ENCODE measurements at places on chromosomes 3 and 15.

- no peak for DNase-seq
These were observed 22.1 kb upstream of the LYZL4 start for GRCh38 chr3:42432485-42432884.

DNA sequence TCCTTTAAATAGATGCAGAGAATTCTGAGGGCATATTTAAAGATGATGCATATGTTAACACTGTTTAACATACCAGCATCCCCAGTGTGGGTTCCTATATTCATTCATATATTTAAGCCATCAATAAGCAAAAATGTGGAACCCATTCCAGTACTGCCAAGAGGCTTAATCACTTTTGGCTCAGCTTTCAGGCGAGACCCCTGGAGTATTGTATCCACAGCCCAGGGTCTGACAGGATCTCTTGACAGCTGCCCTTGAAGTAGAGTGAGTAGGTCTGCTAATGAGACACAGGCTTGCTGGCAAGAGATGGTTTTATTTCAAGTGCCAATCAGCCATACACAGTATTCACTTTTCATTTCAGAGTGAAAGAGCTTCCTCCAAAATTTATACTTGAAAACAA, 367.3 kb downstream of the OCA2 start:
- DNase-seq = no peak

DNA sequence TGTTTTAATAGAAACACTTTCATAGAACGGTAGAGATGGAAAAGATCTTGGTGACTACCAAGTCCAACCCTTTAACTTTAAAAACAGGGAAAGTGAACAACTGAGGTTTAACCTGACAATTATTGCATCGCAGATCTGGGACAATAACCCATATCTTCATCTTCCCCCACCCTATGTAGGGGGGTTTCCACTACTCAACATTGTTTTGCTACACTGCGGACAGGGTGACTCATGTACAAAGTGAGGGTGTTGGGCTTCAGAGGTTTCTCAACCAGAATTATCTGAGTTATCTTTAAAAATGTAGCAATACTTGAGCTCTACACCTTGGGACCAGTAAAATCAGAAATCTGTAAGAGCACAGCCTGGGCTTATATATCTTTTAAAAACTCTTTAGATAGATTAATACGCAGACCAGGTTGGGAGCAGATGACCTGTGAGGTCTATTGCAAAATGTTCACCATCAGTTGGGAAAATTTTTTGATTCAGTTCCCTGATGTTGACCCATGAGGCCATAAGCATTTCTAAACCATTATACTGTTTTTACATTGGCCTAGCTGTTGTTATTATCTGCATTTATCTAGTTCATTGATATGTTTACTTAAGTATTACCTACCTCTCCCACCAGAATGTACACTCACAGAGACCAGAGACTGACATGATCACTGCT, 103.6 kb upstream of the ICE2 start:
- DNase-seq = no peak

- DNase-seq = no peak
These were observed 127.3 kb downstream of the RAP2B start for GRCh38 chr3:153289334-153289808.

- DNase-seq = no peak
These were observed 22.4 kb downstream of the TJP1 start for GRCh38 chr15:29799859-29800258.

- no peak for DNase-seq
These were observed 111.7 kb upstream of the OSTN start for GRCh38 chr3:191087391-191087790.

DNA sequence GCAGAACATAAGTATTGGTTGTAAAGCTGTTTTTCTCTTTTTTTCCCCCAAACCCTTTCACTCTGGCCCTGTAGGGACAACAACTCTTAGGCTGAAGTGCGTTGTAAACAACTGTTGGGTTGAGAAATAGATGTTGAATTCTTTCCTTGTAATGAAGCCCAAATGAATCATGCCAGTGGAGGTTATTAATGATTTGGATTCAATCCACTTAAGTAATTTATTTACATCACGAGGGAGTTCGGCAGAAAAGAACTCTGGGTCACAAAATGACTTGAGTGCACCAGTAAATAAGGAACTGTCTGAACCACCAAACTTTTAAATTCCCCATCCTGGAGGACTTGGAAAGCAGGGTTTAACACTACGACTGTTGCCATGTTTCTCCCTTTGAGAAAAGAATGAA, 218.9 kb downstream of the PDZRN3 start:
- no peak for DNase-seq

DNA sequence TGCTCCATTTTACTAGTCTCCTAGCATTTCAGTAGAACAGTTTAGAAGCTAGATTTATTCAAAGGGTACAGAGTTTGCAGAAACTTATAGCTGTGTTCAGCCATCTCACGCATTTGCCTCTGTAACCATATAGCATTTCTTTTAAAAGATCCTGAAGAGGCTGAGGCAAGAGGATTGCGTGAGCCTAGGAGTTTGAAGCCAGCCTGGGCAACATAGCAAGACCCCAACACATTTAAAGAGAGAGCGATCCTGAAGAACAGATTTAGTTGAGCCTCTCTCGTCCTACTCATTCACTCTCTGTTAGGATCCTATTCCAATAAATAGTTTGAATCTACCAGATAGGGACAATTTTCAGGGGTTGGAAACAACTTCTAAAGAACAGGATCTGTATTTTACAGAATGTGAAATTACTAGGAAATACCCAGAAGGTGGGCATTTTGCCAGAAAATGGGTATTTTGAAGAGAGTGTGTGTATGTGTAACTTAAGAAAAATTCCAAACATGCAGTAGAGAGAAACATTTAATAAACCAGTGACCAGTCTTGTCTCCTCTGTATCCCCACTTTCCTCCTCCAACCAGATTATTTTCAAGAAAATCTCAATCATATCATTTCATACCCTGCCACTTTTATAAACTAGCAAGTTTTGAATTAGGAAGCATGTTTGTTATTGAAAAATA, 4.5 kb downstream of the EIF3J start:
- no peak for DNase-seq

DNA sequence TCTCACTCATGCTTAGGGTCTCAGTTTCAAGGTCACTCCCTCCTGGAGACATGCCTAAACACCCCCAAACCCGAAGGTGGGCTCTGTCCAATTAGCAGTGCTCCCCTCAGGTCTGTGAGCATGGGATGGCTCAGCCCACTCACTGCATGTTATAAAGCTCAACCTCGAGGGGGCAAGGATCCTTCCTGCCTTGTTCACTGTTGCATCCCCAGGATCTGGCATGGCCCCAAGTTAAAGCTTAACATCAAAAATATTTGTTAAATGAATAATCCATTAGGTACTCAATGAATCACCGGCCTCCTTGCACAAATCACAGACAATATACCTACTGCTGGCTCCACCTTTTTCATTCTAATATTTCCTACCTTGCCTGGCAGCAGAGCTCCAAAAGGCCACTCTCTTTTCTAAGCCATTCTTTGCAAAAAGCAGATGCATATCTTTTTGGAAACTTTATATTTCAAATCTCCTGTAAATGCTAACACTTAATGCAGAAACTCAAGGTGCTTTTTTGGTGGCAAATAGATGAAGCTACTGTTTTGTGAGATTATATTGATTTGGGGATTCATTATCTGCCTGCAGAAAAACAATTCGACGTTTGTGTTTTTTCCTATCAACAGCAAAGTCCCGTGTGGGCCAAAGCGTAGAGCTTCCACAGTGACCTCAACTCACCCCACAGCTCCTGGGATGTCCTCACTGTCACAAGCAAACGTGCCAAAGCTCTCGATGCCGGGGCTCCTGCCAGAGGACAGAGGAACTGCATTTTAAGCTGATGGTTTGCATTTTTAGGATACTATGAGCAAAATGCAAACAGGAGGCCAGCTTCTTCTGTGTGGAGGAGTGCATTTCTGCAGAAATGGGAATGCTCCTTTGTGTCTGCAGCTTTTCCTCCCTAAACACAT, 35.4 kb downstream of the PCOLCE2 start:
- DNase-seq = no peak

DNA sequence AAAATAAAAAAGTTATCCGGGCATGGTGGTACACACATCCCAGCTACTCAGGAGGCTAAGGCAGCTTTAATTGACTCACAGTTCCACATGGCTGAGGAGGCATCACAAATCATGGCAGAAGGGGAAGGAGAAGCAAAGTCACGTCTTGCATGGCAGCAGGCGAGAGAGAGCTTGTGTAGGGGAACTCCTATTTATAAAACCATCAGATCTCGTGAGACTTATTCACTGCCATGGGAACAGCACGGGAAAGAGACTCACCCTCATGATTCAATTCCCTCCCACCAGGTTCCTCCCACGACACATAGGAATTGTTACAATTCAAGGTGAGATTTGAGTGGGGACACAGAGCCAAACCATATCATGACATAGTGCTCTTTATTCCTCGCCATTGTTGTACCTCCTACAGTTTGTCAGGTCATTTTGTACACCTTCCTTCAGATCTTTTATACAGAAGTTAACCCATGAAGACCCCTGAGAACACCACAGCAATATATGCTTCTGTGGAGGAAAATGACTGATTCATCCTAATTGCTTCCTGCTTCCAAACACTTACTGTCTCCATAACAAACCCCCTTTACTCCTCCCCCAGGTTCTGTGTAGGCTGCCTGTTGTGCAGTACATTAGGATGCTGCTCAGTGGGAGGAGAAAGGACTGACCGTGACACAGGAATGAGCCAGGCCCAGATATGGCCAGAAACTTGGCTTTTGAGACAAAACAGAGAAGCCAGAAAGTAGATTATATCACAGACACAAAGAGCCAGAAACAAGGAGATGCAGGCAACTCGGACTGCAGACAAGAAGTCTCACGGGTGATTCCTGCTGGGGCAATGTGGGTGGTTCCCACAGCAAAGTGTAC, 67.9 kb upstream of the HEG1 start:
- DNase-seq = no peak

DNA sequence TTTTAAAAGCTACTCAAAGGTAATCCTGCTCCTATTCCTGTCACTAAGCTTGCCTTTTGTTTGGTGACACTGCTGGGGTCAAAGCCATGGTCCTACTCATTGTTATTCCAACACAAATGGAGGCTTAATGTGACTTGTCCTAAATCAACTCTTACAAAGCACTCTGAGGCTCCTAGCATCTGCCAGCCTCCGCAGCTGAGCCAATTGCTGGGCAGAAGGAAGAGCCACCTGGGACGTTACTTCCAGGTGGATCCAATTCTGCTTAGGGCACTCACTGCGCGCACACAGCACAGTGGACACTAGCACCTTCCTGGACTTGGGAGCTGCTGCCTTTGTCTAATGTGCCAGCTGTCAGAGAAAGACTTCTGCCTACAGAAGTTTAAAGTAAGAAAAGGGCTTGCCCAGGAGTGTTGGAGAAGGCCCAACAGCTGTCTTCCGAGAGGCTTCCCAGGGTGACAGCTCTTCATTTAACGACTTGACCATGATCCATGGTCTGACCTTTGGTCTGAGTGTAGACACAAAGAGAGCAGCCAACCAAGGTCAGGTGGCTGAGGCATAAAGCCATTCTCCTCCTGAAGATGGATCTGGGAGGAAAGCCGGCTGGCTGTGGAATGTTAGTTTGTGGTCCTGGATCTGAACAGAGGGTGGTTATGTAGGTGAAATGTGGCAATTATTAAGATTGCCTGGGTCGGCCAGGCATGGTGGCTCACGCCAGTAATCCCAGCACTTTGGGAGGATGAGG, 102.2 kb downstream of the AQP9 start:
- no peak for DNase-seq

GRCh38 chr15:61138156-61138555, 90.9 kb downstream of the RORA start:
- DNase-seq = no peak

- DNase-seq = peak; percentile 81
These were observed 81.2 kb downstream of the SRGAP3 start for GRCh38 chr3:9168241-9168741.

DNA sequence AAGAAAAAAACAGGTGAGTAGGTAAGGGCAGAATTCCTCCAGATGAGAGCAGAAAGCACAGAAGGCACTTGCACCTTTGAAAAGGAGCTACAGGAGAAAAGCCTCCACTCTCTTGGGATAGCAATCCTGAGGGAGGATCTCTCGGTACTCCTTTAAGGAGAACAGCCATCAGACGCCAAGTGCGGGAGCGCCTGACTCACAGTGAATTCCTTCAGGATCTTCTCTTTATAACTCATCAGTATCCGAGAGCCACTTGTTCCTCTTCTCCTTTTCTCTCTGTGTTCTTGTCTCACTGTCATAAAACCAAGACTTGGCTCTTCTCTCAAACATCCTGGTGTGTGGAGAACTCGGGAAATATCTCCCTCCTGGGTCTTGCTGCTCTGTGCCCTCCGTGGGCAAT, 10.1 kb upstream of the GOLGA8J start:
- DNase-seq = no peak

DNA sequence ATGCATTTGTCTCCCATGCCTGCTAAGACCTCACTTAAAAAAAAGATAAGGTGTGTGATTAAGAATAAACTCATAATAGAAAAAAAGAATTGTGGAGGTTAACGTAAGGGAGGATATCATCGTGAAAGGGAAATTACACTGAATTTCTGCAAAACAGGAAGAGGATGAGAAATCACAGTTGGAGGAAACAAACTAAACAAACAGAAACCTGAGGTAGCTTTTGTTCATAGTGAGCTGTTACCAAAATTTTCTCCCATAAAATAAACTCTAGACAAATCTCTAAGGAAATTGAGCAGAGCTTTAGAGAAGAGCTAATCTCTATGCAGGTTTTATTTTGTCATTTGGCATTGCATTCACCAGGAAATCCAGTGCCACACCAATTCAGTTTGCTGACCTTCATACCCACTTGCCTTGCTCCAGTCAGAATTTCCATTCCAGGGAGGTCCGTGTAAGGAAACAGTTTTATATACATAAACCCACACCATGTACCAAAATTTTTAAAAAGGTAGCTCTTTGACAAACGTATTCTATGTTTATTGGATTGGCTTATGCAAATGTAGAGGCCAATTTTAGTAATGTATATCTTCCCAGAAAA, 231.2 kb downstream of the MBNL1 start:
- no peak for DNase-seq

Measured in spleen (tissue), 13 donors.